ENCODE measurements at places on chromosomes 11 and 22. TPM values are rescaled to one million over a fixed set of nuclear protein-coding genes. Genes with fewer than 3 reads are reported as not detected.

DNA sequence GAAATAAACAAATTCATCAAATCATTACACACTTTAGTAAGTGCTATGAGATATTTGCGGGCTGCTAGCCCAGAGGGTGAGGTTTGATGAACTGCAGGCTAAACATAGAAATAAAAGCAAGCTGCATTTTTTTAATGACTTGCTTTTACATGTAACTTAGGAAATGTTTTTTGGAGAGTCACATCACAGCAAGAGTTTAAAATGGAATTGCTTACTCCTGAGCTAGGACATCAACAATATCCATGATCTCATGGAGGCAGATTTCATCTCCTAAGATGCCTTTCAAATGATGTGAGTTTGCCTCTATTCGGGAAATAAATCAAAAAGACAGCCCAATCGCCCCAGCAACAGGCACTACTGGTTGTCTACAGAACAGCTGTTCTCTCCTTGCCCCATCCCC lies 73.4 kb upstream of the CD44 start:
- no peak for DNase-seq

DNA sequence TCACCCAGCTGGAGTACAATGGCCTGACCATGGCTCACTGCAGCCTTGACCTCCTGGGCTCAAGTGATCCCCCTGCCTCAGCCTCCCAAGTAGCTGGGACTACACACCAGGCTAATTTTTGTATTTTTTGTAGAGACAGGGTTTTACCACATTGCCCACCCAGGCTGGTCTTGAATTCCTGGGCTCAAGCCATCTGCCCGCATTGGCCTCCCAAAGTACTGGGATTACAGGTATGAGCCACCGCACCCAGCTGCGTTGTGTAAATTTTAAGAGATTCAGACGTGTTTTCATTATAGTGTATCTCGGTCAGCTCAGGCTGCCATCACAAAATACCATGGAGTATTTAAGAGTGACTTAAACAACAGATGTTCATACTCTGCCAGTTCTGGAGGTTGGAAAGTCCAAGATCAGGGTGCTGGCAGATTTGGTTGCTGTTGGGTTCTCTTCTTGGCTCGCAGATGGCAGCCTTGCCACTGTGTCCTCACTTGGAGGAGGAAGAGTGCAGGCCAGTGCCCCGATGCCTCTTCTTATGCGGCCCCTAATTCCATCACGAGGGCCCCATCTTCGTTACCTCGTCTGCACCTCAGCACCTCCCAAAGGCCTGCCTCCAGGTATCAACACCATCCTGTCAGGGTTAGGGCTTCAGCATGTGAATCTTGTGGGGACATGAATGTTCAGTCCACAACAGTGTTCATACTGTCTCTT lies 32.6 kb upstream of the PARVB start:
- no peak for DNase-seq

SLC5A1 gene
- total RNA-seq, result 0.03 TPM

DNA sequence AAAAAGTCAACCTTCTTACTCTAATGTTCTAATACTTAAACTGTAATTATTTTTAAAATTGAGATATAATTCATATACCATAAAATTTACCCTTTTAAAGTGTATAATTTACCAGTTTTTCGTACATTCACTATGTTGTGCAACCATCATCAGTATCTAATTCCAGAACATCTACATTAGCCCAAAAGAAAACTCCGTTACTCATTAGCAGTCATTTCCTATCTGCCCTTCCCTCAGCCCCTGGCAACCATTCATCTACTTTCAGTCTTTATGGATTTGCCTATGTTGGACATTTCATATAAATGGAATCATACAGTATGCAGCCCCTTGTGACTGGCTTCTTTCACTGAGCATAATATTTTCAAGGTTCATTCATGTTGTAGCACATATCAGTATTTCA lies 22.2 kb downstream of the SGSM3 start:
- no peak for DNase-seq

DNA sequence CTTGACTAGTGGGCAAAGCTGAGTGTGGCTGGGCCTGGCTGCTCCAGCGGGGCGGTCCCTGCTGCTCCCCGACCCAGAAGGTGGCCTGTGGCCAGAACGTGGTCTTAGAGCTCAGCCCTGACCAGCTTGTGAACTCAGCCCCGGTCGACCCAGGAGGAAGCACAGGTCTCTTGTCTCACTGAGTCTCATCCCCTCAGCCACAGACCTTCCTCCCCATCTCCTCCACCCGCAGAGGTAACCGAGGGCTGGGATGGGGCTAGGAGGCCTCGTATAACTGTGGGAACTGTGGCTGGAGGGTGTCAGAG lies 546.2 kb upstream of the B3GAT1 start:
- no peak for DNase-seq
